ENCODE measurements at places on chromosomes 7 and 10.

GRCh38 chr7:47801423-47801822 lies 146.8 kb downstream of the PKD1L1 start:
- no peak for DNase-seq

DNA sequence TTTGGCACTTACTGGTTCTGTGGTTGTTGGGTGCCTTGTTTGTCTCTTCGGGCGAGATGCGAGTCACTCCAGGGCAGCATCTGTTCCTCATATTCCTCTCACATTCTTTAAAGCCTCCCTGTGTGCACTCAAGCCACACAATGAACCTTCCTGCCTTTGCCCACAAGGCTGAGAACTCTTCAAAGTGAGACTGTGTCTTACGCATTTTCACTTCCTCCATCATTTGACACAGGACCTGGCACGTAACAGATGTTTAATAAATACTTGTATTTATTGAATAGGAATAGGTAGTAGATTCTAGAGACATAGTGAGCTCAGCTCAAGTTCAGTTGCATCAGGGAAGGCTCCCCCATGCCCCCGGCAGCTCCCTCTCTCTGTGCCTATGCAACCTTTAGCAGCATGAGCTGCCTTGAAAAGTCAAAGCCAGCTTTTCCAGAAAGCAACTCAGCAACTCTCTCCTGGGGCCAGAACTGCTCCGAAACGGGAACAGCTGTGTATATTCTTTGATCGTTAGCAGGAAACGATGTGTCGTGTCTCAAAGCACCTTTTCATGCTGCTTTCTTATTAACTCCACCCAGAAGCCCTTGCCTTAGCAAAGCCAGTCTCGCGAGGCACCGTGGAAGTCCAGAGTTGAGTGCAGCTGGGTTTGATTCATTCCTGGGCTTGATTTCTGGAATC lies 97.5 kb downstream of the PFKFB3 start:
- DNase-seq: peak; percentile 33

DNA sequence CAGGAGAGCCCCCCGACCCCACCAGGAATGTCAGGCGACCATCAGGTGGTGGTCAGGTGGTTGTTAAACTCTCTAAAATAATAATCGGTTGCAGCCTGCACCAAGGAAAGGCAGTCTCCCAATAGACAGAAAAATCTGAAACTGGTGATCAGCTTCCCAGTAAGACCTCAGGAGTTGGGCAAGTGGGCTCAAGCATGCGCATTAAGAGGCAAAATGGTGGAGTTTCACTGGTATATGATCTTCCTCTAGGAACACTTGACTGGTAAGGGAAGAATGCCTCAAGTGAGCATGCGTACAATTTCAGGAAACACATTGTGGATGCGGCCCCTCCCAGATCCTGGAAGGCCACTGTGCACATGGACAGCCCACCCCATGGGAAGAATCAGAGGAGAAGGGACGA lies 619.9 kb downstream of the TYW1 start:
- DNase-seq: no peak

DNA sequence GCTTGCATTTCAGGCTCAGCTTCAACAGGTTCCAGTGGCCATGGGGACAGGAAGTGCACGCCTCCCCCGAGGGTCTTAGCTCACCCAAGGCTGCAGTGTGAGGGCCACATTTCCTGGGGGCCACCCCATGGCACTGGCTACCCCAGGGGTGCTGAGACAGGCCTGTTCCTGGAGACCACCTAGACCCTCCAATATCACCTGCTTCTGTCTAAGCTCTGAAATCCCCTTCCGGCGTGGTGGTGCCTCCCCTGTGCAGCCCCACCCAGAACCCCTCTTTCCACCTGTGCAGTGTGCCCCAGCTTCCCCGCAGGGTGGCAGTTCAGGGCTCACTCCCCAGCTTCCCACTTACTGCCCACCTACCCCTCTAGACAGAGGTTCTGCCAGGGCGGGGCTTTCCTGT lies 83.1 kb downstream of the ADARB2 start:
- no peak for DNase-seq

GRCh38 chr7:128858380-128859231 lies 4.0 kb upstream of the ATP6V1F start:
- DNase-seq: no peak

Data from eye (tissue), 1 donor.